ENCODE measurements at places on chromosomes 7 and 10. TPM values are rescaled to one million over a fixed set of nuclear protein-coding genes. Genes with fewer than 3 reads are reported as not detected.

The RSU1 gene
- total RNA-seq, result 84.9 TPM

The ATOH7 gene
- total RNA-seq, result 0.10 TPM

The KNDC1 gene
- 1.4 TPM for total RNA-seq

The FAM204A gene
- total RNA-seq, result 71.7 TPM

The CALML5 gene
- total RNA-seq, result not detected

The DEPP1 gene
- 2.0 TPM for total RNA-seq

The RSPH10B gene
- 0.05 TPM for total RNA-seq

The TMEM60 gene
- total RNA-seq, result 27.3 TPM

The SPDYE16 gene
- not detected for total RNA-seq

The GATAD1 gene
- total RNA-seq, result 18.3 TPM

The SLC29A3 gene
- 25.1 TPM for total RNA-seq

The GIMAP2 gene
- total RNA-seq, result 0.09 TPM

The STEAP1B gene
- 0.17 TPM for total RNA-seq

The RAPGEF5 gene
- 0.25 TPM for total RNA-seq

The SPDYE9 gene
- not detected for total RNA-seq

The NEUROG3 gene
- total RNA-seq, result not detected

The MRC1 gene
- total RNA-seq, result 0.03 TPM

The CYP3A7 gene
- total RNA-seq, result not detected

The ZNF33A gene
- 7.9 TPM for total RNA-seq

The SAP25 gene
- not detected for total RNA-seq

The GBX1 gene
- 0.17 TPM for total RNA-seq

The DRGX gene
- 0.08 TPM for total RNA-seq

The SEMA4G gene
- total RNA-seq, result 8.4 TPM

The BEND7 gene
- total RNA-seq, result 10.6 TPM

The C10orf67 gene
- not detected for total RNA-seq

The CPXM2 gene
- total RNA-seq, result not detected

The CUL1 gene
- total RNA-seq, result 52.9 TPM

The UNCX gene
- not detected for total RNA-seq

The LRRC18 gene
- not detected for total RNA-seq
